ENCODE measurements at places on chromosomes 3 and 15.

- no peak for DNase-seq
Measured at GRCh38 chr15:92123962-92124656, 269.6 kb upstream of the ST8SIA2 start.

GRCh38 chr3:179186426-179186825, 38.3 kb downstream of the PIK3CA start:
- DNase-seq = no peak

- DNase-seq = no peak
Measured at GRCh38 chr3:111080413-111080812, 8.8 kb downstream of the NECTIN3 start.

- DNase-seq = no peak
Measured at GRCh38 chr15:50778086-50778485, 12.6 kb upstream of the SPPL2A start.

DNA sequence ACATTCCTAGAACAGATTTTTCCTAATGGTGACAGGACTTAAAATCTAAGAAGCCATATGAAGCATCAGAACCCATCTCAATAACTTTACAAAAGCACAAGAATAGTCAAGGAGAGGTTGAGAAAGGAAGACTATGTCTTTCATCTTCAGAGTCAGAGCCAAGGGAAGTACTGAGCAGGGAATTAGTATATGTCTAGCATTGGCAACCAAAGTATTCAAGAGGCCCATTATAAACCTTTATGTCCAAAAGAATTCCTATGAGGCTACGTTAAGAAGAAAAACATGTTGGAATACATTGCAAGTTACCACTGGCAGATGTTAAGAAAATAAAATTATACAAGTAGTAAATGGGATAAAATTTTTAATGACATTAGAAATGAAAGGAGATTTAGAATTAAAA, 150.5 kb downstream of the MAGI1 start:
- no peak for DNase-seq

DNA sequence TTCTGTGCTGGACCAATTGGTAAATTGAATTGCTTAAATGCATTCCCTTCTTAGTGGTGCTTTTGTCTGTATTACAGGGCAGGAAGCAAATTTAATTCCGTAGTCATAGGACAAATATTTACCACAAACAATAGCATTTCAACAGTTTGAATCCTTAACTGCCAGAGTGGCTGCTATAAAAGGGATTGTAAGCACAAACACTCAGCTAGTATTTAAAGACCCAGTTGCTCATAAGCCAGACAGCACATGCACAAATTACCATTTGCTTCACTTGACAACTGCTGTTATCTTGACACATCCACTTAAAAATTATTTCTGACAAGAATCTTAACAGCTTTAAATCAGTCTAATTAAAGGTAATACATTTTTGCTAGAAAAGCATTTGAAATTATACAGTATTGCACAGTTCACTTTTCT, 490.2 kb upstream of the ADAMTS9 start:
- no peak for DNase-seq

- no peak for DNase-seq
Measured at GRCh38 chr15:46304321-46304720, 669.5 kb downstream of the SQOR start.
